Activated gamma-delta T cell treated with anti-CD3 and anti-CD28 coated beads, Interleukin-2, amount 50 U/mL, for 16 hours (primary cell): ENCODE measurements at places on chromosomes 7 and 10.
A peak's percentile ranks its signal among the peaks of the same experiment; 100 is the strongest.

DNA sequence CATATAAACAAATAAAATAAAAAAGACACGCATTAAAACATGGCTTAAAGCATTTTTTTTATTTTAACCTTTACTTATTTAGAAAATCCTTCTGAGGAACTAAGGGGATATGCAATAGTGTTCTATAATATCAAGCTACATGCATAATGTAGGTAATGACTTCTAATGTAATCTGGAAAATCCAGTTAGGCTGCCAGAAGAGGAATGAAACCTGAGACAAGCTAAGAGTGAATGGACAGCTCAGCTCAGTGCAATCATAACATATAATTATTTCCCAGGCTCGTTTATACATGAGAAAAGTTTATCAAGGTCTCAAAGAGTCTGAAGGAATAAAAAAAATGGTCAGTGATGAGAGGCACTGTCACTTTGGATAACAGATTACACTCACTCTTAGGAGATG lies 649.0 kb upstream of the PCDH15 start:
- no peak for DNase-seq

DNA sequence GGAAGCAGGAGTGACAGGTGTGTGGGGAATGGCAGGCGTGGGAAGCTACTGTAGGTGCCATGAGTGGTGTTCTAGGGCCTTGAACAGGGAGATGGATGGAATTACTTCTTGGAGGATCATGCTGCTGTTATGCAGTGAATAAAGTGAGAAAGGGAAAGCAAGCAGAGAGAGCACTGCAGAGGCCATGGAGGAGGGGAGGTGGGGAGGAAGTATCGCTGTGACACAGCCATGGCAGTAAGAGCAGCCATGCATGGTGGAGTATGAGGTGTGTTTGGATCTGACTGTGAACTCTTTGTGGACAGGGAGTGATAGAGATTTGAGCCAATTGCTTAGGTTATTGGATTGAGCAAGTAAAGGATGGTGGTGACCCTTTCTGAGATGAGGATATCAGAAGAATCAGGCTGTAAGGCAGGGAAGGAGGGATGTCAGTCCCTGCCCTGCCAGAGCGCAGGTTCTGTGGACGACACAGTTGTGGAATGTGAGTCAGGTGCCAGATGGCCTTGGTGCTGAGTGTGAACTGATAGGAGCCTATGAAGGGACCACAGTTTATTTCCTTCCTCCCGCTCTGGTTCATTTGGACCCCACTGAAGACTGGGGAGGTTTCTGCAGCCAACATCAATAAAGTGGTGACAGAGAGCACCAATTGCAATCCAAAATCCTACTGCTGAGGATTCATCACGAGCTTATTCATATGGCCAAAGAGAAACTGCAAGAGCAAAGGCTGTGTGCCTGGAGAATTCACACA lies 105.5 kb upstream of the TMEM72 start:
- DNase-seq = no peak

DNA sequence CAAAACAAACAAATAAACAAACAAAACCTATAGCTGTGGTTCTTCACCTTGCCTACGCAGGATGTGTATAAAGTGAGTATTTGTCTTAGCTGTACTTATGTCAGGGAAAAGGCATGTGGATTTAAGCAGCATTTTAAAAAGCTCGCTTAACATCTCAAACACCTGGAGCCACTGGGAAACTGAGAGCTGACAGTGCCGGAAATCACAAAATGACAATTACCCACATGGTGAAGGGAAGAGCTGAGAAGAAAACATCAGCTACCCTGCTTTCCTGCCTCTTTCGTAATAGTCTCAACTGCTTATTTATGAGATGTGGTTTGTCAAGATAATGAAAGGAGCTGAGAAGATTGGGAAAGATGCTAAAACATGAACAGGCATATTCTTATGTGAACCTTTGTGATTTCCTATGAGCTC lies 31.1 kb upstream of the MSMB start:
- no peak for DNase-seq

GRCh38 chr10:100978121-100978900 lies 9.0 kb downstream of the MRPL43 start:
- DNase-seq = no peak

- DNase-seq = no peak
Observed at GRCh38 chr10:74718208-74718607, 108.2 kb upstream of the KAT6B start.

GRCh38 chr10:87038786-87039185 lies 18.7 kb downstream of the FAM25A start:
- DNase-seq = no peak

GRCh38 chr10:33273295-33274002 lies 61.0 kb downstream of the NRP1 start:
- no peak for DNase-seq

- no peak for DNase-seq
Observed at GRCh38 chr10:64468219-64468618, 947.0 kb downstream of the REEP3 start.

- DNase-seq = no peak
Observed at GRCh38 chr7:151237244-151238189, 5.2 kb downstream of the CHPF2 start.

- DNase-seq = no peak
Observed at GRCh38 chr7:142806957-142807356, 36.2 kb downstream of the PRSS2 start.

GRCh38 chr7:20963556-20964280 lies 177.0 kb upstream of the SP8 start:
- DNase-seq = no peak

- DNase-seq = no peak
Observed at GRCh38 chr10:69475433-69475830, 24.2 kb downstream of the TSPAN15 start.

DNA sequence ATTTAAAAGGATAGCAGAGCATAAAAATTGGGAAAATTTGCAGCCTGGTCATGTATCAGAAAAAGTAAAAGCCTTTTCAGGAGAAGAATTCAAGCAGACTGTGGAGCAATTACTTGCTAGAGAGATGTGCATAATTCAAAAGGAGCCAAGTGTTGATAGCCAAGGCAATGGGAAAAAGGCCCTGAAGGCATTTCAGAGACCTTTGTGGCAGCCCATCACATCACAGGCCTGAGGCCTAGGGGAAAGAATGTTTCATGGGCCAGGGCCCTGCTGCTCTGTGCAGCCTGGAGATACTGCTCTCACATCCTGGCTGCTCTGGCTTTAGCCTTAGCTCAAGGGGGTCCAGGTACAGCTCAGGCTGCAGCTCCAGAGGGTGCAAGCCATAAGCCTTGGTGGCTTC lies 152.9 kb downstream of the MAGI2 start:
- DNase-seq = no peak

DNA sequence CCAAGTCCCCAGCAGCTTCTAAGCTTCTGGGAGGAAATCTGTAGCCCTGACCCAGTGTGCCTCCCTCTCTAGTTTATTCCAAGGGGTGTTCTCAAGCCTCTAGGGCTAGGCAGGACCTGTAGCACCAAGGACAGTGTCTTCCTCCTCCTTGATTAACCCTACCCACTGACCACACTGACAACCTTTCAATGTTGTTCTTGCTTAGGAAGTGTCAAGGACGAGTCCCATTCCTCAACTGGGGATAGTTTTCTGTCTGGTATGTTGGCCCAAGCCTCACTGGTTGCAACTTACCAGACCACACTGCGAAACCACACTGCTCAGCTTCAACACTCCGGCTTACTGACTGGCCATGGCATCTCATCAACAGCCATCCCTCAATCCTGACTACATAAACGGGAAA lies 100.0 kb downstream of the RNF216 start:
- DNase-seq = no peak

DNA sequence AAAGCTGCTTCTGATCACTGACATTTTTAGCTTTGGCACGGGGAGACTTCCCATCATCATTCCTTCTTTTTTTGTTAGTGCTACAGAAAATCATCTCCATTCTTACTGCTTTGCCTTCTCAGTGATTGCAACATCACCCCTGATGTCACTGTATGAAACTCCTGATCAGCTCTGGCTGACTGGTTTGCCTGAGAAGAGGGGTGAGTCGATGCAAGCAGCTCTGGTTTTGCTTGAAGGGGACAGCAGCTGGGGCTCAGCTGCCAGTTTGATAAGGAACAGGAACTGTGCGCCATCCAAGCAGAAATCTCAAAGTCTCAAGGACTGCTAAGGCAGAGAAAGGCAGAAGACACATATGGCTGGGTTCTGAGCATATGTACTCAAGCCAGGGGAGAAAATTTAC lies 808.5 kb upstream of the CELF2 start:
- DNase-seq = no peak

- DNase-seq = no peak
Observed at GRCh38 chr7:75596727-75597614, 104.9 kb downstream of the SPDYE5 start.

GRCh38 chr10:80260295-80261243 lies 28.9 kb downstream of the MAT1A start:
- peak; percentile 5 for DNase-seq

GRCh38 chr7:139827042-139827441 lies 2.0 kb upstream of the TBXAS1 start:
- no peak for DNase-seq

DNA sequence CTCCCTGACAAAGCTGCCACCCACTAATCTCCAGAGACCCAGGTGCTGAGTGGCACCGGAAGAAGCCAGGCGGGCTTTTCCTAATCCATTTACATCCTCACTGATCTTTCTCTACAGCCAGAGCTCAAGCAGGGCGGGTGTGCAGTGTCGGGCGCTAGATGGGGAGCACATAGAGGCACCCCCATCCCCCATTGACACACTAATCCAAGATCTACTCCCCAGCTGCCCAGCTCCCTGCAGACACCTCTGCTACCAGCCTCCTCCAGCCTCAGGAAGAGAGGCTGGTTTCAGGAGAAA lies 22.2 kb downstream of the FRMPD2 start:
- no peak for DNase-seq

DNA sequence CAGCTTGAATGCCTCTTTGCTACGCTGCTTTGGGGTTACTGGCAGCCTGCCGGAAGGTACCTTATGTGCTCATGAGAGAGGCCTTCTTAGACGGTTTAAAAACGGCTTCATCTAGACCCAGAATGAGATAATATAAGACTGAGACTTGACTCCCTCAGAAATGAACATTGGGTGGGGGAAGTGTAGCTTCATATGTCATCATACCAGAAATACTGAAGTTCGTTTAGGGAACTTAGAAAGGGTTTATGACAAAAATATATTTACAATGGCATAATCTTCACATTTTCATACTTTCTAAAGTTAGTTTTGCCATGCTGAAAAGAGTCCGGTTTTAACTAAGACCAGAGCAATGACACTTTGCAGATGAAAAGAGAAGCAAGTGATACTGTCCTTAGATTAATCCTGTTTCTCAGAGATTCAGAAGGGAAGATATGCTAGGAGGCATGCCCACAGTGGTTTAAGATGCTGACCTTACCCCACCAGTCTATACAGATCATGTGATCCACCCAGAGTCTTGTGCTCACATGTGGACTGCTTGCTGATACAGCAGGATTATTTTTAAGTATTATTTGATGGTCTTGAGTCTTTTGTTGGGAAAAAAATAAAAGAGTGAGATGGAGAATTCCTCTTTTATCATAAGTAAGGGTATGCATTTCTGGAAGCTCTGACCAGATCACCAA lies 40.8 kb upstream of the HGF start:
- DNase-seq = no peak

DNA sequence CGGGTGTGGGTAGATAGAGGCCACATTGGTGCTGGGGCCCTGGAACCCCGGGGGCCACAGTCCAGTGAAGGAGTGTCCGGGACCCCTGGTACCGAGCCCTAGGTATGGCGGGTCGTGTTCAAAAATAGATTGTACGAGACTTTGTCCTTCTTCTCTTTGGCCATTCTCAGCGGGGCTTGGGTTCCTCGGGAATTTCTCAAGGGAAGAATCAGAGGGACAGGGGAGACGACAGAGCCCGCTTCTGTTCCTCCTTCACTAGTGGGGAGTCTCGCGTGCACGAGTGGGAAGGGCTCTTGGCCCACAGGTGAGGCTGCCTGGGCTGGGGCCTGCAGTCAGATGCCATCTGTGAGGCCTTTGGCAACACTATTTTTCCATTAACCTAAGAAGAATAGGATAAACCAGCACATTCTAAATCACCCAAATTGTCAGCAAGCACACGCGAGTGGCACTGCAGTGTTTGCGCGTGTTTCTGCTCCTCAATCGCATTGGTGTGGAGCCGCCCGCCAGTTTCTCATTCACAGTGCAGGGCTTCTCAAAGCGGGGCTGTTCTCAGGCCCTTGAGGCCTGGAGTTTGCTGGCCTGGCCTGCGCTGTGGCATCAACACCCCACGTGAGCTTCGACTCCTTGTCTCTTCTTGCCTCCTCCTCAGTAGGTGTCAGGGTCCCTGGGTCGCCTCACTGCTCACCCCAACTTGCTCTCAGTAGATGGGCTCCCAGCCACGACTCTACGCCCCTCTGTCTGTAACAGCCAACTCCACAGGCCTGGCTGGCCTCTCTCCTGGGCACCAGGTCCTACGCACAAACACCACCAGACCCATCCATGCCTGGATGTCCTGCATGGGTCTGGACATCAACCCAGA lies 187.6 kb upstream of the SHH start:
- no peak for DNase-seq

GRCh38 chr10:102527546-102527945 lies 23.8 kb downstream of the SUFU start:
- DNase-seq = no peak

- DNase-seq = no peak
Observed at GRCh38 chr7:105664816-105665525, 83.7 kb upstream of the EFCAB10 start.

GRCh38 chr7:120353171-120353570 lies 80.2 kb downstream of the KCND2 start:
- DNase-seq = no peak

- DNase-seq = no peak
Observed at GRCh38 chr7:28661826-28662595, 249.7 kb downstream of the CREB5 start.

DNA sequence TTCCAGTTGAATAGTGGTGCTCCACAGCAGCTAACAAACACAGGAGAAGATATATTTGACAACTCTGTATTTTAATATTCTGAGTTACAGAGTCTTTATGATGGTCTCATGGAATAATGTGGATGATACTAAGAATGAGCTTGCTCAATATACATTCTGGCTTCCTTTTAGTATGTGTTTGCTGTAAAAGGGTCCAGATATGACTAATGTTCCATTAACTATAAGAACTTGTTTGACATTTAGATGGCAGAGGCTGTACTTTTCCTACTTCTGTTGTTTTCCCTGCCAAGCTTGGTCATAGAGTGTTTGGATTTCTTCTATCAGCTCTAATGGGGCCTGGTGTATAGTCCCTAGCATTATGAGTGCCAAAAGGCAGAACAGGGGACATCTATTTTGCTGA lies 61.5 kb upstream of the GPR22 start:
- no peak for DNase-seq

- DNase-seq = no peak
Observed at GRCh38 chr10:50807851-50808776, 68.4 kb downstream of the ASAH2B start.

- no peak for DNase-seq
Observed at GRCh38 chr10:61135276-61135721, 191.3 kb upstream of the RHOBTB1 start.

- no peak for DNase-seq
Observed at GRCh38 chr10:92590623-92591549, 2.0 kb upstream of the KIF11 start.

GRCh38 chr7:133888061-133888930 lies 238.8 kb upstream of the LRGUK start:
- no peak for DNase-seq
